ENCODE measurements at places on chromosomes 5 and 9.

GRCh38 chr5:56110646-56111403 lies 116.1 kb upstream of the IL6ST start:
- peak; percentile 18 for DNase-seq

DNA sequence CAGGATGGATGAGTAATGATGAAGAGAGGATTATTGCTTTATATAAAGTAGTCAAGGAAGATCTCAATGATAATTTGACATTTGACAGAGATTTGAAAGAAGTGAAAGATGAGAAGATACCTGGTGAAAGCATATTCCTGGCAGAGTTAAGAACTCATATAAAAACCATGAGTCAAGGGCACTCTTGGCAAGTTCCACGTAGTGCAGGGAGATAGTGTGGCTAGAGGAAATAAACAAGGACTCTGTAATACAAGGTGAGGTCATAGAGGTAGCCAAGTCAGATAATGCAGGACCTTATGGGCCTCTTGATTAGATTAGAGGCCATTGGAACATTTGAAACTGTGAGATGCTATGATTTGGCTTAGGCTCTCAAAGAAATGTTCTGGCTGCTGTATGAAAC lies 72.3 kb downstream of the HCN1 start:
- no peak for DNase-seq

GRCh38 chr5:102539562-102539961 lies 40.8 kb upstream of the SLCO6A1 start:
- DNase-seq = no peak

DNA sequence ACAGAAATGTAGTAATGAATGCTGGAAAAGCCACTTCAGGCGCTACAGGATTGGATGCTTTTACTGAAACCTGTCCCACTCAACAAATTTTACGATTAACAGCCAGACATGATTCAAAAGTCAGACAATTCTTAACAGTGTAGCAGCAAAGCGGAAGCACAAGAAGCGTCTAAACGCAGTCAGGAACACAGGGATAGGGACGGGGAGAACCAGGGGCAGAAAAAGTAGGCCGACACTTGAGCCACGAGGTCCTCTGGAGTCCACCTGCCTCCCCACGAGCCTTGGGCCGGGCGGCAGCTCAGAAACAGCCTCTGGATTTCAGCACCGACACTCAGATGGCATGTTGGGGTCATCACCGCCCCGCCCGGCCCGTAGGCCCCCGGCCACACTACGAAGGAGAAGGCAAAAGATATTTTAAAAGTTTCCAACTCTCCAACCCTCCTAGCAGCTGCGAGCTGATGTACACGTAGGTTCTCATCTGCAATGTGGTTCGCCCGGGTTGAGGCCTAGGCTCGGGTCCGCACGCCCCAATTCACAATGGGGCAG lies 615 bp downstream of the RACK1 start:
- no peak for DNase-seq

DNA sequence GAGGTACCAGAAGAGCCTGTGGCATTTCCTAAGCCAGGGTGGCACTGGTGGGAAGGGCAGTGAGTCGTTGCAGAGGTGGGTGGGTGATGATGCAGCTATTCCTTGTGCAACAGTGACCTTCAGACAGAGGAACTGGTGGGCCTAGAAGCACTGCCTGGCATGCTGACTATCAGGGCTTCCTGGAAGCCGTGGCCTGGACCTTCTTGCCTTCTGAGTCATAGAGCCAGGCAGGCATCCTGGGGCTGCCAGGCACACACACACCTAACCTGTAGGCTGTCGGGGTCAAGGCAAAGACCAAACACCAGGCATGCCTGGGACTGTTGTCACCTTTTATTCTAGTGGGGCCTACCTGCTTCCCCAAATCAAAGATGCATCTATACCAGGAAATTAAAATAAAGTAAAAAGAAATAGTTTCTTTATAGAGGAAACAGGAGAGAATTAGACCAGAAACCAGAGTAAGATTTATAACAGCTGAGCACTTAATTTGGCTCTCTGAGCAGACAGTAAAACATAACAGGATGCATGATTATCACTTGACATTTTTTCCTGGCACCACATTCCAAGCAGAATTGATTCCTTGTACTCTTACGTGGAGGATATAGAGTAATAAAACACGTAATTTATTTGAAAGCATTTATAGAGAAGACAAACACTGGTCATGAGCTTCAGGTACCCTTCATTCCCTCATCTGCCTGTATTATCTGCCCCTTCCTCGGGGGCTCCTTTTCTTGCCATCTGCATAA lies 25.1 kb downstream of the NANS start:
- no peak for DNase-seq

DNA sequence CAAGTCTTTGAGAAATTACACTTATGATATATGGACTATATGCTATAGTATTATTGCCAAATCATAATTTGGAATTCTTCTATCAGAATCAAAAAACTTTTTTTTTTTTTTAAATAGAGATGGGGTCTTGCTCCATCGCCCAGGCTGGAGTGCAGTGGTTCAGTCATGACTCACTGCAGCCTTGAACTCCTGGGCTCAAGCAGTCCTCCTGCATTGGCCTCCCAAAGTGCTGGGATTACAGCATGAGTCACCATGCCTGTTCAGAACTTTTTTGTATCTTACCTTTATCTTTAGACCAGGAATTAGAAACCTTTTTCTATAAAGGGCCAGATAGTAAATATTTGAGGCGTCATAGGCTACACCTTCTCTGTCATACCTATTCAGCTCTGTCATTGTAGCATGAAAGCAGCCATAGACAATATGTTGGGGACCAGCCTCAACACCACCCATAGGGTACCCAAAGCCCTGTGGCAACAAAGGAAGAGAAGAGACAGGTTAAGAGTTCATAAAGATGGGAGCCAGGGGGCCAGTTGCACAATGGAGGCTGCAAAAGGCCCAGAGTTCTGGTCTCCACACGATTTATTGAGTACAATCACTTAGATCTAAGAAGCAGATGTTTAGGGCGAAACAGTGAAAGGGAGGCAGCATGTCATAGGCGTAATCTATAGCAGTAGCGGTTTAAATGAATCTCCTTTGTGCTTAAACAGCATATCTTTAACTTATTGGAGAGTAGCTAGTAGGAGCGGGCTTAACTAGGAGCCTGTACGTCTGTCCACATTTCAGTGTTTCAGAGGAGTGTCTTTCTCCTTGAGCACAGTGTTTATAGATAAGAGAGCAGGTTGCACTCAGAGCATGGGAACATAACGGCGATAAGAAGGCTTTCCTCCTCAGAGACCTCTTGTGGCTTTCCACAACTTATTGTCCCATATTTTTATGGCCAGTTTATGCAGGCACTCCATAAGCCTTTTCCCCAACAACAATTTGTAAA lies 12.5 kb downstream of the ECM2 start:
- no peak for DNase-seq

GRCh38 chr5:65014769-65015168 lies 246.0 kb downstream of the CWC27 start:
- DNase-seq = no peak

DNA sequence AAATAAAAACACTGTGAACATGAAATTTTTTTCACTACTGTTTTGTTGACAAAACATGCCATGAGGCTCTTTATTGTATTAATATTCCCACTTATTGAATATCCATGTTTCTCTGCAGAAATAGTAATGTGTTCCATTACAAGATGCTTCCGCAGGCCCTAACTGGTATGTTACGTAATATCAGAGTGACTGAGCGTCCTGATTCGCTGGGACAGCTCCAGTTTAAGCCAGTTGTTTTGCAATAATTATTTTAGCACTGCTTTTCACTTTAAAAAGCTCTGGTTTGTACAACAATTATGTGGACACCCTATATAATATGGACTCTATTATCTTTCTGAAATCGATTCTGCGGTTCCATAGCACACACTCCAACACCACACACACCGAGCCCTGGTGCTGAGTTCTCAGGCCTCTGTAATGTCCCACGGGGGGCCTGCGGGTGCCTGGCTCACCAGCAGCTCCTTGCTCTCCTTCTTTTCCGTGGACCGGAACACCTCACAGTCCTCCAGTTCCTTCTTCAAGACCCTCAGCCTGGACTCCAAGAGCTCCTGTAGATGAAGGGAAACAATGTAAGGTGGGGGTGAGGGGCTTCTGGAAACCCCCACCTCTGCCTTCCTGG lies 1.8 kb downstream of the TRIM7 start:
- DNase-seq = no peak

Measured in brain microvascular endothelial cell (primary cell).